Pulmonary artery endothelial cell (primary cell): ENCODE measurements at places on chromosomes 5 and 9.
A peak's percentile ranks its signal among the peaks of the same experiment; 100 is the strongest.

- DNase-seq = peak; percentile 81
These were observed 33.4 kb downstream of the ARHGAP26 start for GRCh38 chr5:142803428-142804125.

DNA sequence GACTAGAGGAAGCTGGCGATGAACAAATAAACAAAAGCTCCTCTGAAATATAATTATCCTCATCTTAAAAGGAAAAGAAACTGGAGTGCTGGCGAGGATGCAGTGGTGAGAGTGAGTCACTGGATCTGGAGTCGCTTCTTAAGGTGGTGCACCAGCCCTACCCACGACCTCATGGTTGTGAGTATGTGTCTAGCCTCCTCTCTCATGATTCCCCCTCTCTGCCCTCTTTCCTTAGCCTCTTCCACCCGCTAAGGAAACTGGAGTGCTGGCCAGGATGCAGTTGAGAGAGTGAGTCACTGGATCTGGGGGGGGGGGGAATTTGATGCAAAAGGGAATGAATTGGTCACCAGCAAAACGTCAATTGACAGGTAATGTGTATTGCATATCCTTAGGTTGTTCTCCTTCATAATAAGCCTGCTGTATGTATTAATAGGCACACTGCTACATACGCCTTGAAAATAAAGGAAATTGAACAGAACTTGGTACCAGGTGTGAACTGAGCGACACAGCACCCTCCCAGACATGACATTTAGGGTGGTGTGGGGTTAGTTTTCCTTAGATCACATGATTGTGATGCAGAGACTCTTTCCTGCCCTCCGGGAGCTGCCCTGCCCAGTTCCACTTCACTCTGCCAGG is 36.3 kb upstream of the EBF1 start:
- DNase-seq = no peak

- no peak for DNase-seq
These were observed 2.1 kb downstream of the ANP32B start for GRCh38 chr9:97985058-97985861.

DNA sequence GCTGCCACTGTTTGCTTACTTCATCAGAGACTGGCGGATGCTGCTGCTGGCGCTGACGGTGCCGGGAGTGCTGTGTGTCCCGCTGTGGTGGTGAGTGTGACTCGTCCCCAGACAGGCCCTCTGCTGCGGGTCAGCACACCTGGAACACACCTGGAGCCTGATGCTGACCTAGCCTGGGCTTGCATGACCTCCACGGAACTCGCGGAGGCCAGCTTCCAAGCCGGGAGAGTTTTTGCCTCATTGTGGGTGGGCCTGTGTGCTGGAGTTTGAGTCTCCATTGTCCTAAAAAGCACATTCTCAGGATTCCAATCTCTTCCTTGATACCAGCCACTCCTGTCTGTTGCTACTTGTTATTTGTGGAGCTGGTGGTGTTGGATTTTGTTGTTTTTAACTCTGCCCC is 28.1 kb downstream of the SLC22A4 start:
- no peak for DNase-seq

DNA sequence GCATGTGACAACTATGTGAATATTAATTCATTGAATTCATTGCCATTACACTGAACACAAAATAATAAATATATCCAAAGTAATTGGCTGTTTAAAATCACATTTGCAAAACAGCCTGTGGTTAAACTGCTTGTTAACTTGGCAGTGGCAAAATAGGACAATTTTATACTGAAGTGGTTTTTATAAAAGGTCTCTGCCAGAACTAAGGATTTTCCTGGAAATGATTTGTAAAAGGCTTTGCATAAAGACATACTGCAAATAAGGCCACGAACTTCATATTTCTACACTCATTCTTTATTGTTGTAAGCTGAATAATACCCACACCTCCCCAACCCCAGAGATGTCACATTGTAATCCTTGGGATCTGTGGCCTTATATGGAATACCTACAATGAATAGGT is 370.3 kb upstream of the RGMB start:
- no peak for DNase-seq

GRCh38 chr5:73311291-73312110 is 137.1 kb downstream of the FOXD1 start:
- DNase-seq = no peak

DNA sequence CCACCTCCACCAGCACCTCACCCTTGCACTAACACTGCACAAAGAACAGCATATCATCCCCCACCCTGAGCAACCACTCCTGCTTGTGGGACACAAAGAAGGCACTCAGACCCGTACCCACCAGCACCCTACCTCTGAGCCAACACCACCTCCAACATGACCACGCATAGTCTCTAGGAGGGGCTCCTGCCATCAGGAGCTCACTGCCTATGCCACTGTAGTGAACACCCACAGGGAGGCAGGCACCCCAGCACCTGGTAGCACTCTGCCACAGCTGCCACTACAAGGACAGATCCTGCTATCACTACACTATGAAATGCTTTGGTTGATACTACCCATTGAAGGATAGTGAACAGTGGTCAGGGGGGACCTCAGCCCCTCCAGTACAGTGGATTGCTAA is 395.6 kb upstream of the GRAMD2B start:
- no peak for DNase-seq

GRCh38 chr5:14702238-14702839 is 37.8 kb downstream of the OTULIN start:
- DNase-seq = no peak

DNA sequence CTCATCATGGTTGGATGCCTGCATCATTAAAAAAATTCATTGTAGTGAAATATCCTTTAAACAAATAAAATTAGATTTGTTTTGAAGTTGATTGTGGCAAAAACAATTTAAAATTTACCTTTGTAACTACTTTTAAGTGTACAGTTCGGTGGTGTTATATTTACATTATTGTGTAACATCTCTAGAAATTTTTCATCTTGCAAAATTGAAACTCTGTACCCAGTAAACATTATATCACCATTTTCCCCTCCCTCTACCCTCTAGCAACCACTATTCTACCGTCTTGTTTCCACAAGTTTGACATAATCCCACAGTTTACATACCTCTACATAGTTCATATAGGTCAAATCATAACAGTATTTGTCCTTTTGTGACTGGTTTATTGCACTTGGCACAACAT is 2.0 kb upstream of the KIAA1958 start:
- DNase-seq = no peak

- no peak for DNase-seq
These were observed 63.9 kb downstream of the PCDH1 start for GRCh38 chr5:141814064-141814964.

DNA sequence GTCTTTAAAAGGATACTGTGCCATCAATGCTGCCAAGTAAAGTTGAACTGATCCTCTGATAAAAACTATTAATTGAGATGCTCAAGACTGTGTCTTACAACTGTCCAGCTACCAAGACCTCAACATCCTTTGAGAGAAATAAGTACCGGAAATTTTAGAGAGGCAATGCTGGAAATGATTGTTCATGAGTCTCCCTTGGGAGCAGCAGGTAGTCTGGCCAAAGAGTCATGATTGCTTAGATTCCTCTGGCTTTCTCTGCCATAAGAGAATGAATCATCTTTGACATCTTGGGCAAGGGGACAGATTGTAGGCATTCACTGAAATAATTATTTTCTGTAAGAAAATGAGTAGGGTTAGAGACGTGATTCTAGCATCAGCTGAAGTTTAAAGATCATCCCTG is 466.6 kb upstream of the DAB2 start:
- no peak for DNase-seq

DNA sequence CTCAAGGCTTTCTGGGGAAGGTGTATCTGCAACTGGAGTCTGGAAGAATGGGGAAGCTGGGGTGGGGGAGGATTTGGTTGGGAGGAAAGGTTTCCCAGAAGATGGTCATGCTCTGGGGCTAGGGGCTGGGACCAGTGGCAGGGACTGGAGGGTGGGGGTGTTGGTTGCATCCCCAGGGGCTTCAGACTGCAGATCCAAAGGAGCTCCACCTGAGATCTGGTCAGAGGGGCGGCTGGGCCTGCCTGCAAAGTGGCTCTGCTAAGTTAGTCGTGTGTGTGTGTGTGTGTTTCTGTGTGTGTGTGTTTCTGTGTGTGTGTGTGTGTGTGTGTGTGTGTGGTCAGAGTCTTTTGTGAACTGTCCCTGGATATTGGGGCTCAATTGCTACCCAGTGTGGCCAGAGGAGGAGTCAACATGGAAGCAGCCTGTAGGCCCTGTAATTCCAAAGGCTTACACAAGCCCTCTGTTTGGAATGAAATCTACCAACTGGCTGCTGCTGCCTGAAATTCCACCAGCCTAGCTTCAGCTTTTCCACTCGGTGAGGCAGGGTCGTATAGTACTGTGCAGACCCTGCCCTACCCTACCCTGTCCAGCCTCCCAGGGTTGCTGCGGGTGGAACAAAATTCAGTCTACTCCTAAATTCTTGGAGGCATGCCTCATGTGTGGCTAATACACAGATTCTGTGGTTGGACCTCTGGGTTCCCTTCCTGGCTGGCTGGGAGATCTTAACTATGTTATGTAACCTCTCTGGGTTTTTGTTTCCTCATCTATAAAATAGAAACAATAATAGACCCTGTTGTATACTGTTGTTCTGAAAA is 12.5 kb upstream of the SYNPO start:
- no peak for DNase-seq

GRCh38 chr9:86663905-86664304 is 283.4 kb downstream of the GAS1 start:
- DNase-seq = no peak

- DNase-seq = no peak
These were observed 648.7 kb downstream of the IRX1 start for GRCh38 chr5:4244306-4244705.

- no peak for DNase-seq
These were observed 646.8 kb upstream of the WWC1 start for GRCh38 chr5:167644619-167645018.

DNA sequence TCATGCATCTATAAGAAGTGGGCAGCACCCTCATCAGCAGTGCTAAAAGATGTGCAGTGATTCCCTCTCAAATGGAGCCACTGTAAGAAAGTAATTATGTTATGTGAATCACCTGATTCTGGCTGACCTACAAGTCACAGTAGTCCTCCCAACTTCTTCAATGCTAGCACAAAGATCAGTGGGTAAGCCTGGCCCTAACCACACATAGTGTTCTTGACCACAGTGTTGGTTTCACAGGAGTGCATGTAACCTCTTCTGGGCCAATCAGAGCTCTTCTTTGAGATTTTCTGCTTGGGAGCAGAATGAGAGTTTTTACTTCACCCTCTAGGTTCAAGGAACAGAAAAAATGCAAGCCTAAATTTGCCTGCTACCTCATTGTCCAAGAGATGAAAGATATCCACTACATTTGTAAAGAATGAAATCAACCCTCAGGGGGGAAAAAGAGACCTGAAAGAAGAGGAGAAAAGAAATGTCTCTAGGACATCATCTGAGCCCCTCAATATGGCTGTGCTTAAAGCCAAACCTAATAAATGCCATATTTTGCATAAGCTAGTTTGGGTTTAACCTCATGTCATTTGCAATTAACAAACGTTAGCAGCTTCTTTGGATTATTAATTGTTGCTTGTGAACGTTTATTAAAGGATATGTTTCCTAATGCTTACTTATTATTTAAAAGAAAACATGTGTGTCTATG is 65.3 kb upstream of the ADRB2 start:
- no peak for DNase-seq

DNA sequence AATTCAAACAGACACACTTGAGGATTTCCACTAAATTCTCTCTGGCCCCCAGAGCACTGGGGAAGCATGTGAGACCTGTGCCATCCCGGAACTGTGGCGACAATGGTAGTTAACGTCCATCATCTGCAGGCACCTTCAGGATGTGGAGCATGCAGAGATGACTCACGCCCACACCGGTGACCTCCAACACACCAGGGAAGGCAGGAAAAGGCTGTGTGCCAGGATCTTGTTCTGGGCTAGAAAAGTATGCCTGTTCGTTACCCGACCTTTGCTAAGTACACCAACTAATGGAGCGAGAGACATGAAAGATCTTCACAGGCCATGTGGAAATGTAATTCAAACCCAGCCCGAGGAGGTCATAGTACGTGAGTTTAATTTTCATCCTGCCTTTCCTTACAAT is 208.8 kb downstream of the MELK start:
- DNase-seq = no peak

DNA sequence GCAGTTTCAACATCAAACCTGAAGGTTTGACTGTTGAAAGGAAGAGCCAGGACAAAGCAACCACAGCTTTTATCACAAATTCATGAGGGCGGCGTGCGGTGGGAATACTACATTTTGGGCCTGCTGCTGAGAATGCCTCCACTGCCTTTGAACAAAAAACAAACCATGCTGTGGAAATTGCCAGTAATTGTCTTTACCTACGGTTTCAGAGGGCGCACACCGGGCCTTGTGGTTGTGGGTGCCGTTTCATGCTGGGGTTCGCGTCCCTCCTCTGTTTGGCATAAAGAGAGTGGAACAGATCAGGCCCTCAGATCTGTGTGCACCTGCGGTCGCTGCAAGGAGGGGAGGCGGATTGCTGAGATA is 27.6 kb upstream of the TCF7 start:
- DNase-seq = no peak

DNA sequence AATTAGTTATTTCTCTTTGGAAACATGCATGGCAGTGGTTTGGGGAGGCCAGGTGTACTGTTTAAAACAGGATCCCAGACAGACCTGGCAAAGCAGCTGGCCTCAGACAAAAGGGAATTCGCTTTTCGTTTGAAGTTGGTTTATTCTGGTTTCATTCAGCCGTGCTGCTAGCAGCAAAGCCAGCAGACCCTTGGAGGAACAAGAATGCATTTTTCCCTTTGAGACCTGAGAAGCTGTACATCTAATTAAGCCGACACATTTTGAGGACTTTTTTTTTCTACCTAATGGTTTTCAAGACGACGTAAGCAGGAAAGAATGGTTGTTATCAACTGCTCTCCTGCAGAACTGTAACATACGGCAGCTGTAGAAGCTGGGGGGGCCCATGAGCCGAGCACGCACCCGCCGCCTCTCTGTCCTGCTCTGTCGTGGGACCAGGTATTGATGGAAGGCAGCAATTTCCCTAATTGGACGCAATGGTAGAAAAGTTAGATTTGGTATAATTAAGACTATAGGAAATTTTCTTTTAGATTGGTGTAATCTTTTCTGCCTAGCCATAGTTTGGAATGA is 13.6 kb downstream of the PLEKHG4B start:
- no peak for DNase-seq

DNA sequence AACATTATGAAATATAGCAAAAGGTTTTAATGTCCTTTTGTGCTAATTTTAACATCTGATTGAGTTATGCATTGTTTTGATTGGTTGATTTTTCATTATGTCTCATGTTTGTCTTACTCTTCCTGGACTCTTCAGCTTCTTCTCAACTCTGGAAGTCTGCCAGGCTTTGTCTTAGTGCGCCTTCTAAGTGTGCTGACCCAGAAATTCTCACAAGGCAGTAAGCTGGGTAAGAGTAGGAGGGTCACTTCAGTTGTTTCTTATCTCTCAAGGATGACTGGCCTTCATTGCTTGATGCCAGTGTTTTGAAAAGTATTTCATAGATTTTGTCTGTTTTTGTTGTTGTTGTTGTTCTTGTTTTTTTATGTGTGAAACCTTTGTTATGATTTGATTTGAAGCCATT is 59.2 kb downstream of the RIC1 start:
- DNase-seq = peak; percentile 69
